ENCODE measurements at places on chromosomes 4 and X. TPM values are rescaled to one million over a fixed set of nuclear protein-coding genes. Genes with fewer than 3 reads are reported as not detected.
A peak's percentile ranks its signal among the peaks of the same experiment; 100 is the strongest.

NOCT gene
- 15.1 TPM for total RNA-seq

TMEM271 gene
- total RNA-seq = 0.08 TPM

MAGEB10 gene
- total RNA-seq = not detected

ELF4 gene
- total RNA-seq = 11.9 TPM

TNIP2 gene
- total RNA-seq = 45.7 TPM

MAGEA11 gene
- total RNA-seq = 10.0 TPM

PAPSS1 gene
- 46.9 TPM for total RNA-seq

SPON2 gene
- 12.0 TPM for total RNA-seq

FRMD7 gene
- not detected for total RNA-seq

GRCh38 chrX:46327566-46328115 is 217.6 kb downstream of the ZNF674 start:
- DNase-seq = peak; percentile 80

GRCh38 chr4:1996866-1997611 is 11.7 kb downstream of the NELFA start:
- DNase-seq = no peak

- DNase-seq = peak; percentile 69
Measured at GRCh38 chr4:54228056-54228527, 1.0 kb upstream of the PDGFRA start.

- DNase-seq = peak; percentile 60
Measured at GRCh38 chr4:121252224-121252806, 88.2 kb upstream of the TNIP3 start.

GRCh38 chr4:77820649-77821561 is 1.7 kb upstream of the CNOT6L start:
- DNase-seq = no peak

DNA sequence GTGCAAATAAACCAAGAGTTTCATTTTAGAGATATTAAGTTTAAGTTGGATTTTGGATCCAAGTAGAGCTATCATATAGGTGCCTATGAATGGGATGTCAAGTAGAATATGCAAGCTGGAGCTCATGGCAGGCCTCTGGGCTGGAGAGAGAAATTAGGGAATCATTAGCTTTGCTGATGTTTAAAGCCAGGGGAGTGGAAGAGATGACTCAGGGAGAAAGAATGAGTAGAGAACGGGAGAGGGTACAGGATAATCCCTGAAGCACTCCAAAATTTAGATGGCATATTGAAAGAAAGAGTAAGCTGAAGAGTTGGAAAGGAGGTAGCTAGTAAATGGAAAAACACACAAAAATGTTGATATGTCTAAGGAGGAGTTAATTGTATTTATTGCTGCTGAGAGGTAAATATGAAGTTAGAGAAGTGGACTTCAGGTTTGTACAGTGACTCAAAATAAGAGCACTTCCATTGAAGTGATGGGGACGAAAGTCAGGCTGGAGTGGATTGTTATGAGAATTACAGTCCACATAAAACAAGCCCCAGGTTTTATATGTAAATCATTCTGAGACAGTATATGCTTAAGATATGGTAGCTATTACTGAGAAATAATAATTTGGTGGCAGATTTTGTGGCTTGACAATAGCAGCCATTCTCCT is 72.5 kb upstream of the GRXCR1 start:
- DNase-seq = no peak

- peak; percentile 31 for DNase-seq
Measured at GRCh38 chr4:95506264-95506663, 42.5 kb downstream of the UNC5C start.

DNA sequence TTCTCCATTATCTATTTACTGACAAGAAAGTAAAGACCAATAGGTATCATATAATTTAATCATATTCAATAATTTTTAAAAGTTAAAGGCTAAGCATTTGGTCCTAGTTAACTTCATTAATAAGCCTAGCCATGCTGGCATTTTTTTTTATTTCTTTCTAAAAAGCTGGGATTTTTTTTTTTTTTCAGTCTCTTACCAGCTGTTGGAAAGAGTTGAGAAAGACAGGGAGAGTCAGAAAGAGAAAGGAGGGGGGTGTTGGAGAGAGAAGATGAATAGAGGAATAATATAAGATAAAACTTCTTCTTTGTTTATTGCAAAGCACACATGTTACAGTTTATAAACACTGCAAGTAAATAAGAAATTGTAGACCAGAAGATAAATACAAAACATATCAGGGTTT is 5.9 kb upstream of the NR3C2 start:
- DNase-seq = no peak

DNA sequence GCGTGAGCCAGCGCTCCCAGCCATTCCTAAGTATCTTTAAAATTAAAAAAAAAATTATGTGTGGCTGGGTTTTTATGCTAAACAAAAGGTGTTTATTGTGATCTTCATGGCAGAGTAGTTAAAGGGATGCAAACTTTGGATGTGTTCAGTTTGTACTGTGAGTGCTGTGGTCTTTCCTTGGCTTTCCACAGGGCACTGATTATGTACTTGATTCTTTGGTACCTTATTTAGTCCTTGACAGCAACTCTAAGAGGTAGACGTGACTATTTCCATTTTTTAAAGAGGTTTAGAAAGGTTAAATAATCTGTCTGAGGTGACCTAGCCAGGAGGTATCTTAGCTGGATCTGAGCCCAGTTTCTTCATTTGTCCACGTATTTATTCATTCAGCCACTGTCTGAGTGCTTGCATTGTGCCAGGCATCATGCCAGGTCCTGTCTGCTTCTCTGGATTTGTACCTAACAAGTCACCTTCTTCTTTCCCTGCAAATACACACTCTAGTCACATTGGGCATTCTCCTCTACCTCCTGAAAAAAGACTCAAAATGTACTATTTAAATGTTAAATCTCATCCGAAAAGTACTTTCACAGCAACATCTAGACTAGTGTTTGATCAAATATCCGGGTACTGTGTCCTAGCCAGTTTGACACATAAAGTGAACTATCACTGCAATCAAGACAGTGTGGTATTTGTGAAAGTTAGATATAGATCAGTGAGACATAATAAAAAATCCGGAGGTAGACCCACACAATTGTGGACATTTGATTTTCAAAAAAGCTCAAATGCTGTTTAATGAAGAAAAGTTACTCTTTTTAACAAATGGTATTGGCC is 31.5 kb downstream of the WWC2 start:
- DNase-seq = peak; percentile 30

DNA sequence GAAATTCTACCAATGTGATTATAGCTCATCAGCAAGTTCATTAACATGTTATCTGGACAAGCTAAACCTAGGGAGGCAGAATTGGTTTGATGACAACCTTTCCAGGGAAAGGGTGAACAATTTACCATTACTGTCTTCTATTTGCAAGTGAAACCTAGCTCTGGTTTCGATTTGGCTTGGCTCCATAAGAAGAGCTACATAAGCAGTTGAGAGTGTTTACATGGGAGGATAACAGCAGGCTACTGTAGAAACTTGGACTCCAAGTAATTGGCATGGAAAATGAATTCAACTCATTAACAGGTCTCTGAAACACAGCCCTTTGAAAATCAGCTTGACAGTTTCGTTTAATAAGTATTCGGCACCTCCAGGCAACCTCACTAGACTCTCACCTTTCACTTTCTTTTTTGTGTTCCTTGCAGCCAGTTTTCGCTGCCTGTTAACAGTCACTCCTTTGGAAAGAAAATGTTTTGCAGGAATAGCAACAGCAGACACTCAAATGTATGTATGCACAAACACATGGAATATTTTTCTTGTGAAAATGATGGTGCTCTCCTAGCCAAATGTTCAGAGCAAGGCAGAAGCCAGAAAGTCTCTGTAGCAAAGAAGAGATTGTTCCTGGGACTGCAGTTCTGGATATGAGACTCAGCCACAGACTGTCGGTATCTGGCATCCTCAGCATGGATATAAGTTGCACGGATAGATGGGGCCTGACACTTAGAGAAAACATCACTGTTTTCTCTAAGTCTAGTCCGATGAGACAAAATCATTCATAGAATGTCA is 27.5 kb downstream of the POU3F4 start:
- peak; percentile 7 for DNase-seq

- no peak for DNase-seq
Measured at GRCh38 chrX:86171366-86171765, 23.1 kb downstream of the DACH2 start.

- no peak for DNase-seq
Measured at GRCh38 chr4:131304686-131305085, 1844.4 kb upstream of the PCDH10 start.

- DNase-seq = no peak
Measured at GRCh38 chr4:138507522-138507921, 265.4 kb upstream of the SLC7A11 start.

DNA sequence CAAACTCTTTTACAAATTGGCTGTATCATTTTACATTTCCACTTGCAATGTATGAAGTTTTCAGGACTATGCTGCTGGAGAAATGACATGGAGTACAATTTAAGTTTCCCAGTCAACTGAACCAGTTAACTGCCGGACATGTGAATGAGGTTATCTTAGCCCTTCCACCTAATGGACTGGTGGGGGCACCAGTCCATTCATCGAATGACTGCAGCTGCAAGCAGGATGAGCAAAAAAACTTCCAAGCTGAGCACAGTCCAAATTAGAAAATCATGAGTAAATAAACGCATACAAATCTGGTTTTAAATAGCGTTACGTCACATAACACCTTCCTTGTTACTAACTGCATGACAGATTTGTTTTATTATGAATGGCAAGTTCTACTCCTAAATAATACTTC is 1131.5 kb downstream of the PCDH18 start:
- DNase-seq = no peak

- DNase-seq = no peak
Measured at GRCh38 chr4:8099981-8100464, 58.6 kb downstream of the ABLIM2 start.

- DNase-seq = no peak
Measured at GRCh38 chrX:40088803-40089540, 8.8 kb downstream of the BCOR start.

DNA sequence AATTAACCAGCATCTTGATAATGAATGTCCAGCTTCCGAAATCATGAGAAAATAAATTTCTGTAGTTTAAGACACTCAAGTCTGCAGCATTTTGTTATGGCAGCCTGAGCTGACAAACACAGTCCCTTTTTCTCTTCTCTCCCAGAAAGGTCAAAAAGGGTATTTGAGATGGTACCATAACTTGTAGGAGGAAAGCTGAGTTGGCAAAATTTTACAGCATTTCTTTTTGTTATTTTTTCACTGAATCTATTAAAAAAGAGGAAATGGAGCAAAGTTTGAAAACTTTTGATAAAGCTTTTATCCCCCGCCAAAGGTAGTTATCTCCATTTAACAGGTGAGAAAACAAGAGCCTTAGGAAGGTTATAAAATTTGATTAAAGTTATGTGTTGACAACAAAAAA is 367.6 kb upstream of the TECRL start:
- no peak for DNase-seq

GRCh38 chr4:34733185-34733941 is 1511.0 kb downstream of the ARAP2 start:
- peak; percentile 92 for DNase-seq

DNA sequence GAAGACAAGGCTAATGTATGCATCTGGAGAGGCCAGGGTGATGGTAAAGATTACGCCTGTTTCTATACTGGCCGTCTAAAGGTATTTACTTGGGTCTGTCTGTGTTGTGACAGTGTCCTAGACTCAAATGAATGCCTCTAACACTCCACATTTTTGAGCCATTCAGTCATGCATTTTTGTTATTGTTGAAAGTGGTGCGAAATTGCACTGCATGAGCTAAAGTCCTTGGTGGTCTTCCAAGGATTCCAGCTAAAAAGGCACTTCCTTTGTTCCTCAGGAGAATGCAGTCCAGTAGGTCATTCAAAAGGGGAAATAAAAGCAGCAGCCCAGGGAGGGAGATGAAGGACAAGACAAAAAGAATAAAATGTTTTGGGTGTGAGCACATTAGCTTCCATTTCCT is 3.0 kb downstream of the GPC4 start:
- peak; percentile 5 for DNase-seq

GRCh38 chr4:39357002-39357401 is 9.2 kb downstream of the RFC1 start:
- DNase-seq = no peak

DNA sequence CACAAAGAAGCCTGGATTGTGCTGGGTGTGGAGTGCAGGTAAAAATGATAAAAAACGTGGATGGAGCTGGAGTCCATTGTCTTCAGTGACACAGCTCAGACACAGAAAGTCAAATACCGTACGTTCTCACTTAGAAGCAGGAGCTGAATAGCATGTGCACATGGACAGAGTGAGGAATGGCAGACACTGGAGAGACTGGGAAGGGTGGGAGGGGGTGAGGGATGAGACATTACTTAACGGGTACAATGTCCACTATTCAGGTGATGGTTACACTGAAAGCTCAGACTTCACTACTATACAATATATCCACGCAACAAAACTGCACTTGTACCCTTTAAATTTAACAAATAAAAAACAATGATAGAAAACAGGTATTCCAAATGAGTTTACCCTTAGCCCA is 18.1 kb upstream of the IRAK1 start:
- no peak for DNase-seq

GRCh38 chr4:94412019-94412657 is 39.6 kb upstream of the PDLIM5 start:
- DNase-seq = no peak

DNA sequence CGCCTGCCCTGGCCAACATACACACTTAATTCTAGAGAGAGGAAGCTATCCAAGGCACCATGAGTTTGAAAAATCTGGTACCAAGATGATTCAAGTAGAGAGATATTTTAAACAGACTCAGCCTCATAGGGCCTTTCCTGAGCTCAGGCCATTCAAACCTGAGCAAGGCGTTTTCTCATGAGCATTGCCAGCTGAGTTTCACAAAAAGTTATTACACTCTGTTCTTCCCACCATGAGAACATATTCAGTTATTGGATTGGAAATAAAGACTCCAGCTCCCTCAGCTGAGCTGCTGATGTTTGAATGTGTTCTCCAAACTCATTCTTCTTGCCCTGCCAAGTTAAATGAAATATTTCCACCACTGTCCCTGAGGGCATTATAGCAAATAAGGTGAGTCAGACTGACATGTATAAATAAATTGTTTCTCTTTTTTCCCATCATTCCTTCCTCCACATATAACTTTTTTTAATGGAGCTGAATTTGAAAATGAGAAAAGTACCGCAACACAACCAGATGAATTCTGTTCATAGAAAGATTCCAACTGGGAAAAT is 429.6 kb downstream of the RAB28 start:
- no peak for DNase-seq

DNA sequence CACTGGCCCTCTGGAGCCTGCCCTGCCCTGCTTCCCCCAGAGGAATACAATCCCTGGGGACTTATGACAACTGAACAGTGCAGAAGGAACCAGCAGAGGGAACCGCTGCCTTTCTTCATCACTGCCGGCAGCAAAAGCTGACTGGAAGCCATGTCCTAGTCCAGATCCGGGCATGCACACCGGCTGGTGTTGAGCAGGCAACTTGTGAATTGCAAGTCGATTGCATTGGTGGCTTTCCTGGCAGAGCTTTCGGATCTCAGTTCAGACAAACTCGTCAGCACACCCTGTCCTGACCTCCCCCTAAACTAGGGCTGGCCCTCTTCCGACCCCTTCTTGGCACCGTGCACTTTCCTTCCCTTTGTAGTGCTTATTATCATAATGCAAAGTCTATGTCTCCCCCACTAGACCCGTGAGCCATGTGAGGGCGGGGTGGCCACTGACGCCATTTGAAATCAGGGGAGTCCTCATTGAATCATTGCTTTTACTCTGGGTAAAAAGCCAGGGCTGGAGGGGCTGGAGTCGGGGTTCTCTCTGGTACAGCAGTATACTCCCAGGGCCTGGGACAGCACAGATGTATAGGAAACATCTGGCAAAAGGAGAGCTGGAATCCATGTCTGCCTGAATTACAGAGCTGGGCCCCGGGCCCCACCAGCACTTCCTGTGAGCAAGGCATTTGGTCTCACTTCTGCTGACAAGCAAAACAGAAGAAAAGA is 1.8 kb downstream of the ARHGAP4 start:
- peak; percentile 28 for DNase-seq
